ENCODE measurements at places on chromosomes 7 and 10.

DNA sequence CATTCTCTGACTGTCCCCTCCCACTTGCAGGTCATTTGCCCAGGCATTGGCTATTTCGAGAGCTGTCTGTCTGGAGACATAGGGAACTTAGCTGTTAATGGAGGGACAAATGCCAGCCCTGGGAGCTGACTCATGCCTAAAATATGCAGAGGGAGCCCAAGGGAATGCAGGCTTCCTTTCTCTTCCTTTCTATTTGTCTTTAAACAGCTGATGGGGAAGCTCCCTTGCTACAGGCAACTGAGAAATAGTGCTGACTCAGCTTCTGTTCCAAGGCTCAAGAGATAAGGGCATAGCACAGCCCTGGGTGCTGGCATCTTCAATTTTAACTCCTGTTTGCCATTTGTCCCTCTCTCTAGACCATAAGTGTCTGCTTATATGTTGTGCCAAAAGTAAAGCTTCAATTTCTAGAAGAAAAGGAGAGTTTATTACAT lies 82.7 kb upstream of the C1GALT1 start:
- no peak for DNase-seq

DNA sequence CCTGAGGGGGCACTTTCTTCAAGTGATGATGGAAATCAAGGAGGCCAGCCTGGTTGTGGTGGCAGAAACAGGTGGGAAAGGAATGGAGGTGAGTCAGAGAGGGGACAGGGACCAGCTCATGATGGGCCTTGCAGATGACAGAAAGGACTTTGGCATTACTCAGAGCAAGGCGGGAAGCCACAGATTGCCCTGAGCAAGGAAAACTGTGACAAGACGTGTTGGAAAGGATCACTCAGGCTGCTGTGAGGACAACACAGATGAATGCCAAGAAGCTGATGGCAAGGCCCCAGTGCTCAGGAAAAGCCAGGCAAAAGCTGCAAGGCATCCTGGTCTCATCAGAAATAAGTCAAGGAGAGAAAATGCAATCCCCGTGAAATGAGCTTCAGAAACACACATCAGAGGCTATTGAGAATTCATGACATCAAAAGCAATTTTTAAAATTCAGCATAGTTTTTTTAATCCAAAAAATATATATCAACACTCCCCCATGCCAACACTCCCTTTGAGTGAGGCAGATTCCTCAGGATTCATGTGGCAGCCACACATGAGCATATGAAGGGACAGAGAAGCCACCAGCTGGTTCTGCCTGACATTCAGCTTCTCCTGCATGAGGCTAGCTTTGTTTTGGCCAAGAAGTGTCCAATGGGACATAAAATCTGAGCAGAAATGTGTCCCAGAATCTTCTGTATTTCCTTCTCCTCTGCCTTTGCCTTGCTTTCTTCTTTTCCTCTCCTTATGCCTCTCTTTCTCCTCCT lies 244.5 kb upstream of the MYO3A start:
- DNase-seq = no peak

DNA sequence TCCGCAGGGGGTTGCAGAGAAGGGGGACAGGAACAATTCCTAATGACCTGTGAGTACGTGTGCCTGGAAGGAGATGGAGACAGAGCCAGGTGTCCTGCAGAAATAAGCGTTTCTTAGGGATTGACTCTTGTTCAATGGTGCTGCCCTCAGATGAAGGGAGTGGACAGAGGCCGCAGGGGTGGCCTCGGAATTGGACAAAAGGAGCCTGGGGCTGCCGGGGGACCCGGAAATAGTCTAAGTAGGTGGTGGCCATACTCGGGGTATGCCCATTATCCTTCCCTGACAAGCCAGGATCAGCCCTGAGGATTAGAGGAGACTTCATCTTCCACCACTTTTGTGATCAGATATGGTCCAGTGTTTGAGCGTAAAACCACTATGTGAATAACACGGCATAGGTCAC lies 39.2 kb downstream of the ELFN1 start:
- DNase-seq = no peak

DNA sequence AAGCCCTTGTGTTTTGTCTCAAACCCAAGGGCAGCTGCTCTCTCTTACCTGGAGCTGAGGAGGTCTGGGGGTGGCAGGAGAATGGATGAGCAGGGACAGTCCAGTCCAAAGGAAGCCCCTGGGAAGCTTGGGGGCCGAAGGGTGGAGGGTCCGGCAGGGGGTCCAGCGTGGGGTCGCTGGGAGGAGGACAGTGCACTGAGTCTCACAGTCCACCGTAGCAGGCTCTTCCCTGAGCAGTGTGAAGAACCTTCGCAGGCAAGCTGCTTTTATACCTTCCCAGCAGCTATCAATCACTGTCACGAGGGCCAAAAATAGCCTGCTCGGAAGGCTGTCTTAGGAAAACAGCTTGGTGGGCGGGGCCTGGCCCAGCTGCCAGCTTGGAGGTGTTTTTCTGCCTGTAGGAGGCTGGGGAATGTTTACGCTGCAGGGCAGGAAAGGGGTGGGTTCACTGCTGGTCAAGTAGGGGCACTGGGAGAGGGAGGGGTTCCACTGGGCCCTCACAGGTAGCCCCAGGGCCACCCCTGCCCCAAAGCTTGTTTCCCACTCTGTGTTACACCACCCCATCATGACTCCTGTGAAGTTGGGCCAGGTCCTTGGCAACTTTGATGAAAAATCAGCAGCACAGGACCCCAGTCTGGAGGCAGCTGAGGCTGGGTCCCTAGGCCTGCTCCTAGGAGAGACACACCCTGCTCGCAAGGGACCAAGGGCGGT lies at the start of gene DEPP1:
Gene DEPP1, minus strand, starts transcription at position 240 of the 711 bp plus-strand sequence. CDS start 779 bp downstream, outside the sequence.
- no peak for DNase-seq

- DNase-seq = no peak
Observed at GRCh38 chr7:131849472-131849871, 293.0 kb upstream of the PODXL start.

DNA sequence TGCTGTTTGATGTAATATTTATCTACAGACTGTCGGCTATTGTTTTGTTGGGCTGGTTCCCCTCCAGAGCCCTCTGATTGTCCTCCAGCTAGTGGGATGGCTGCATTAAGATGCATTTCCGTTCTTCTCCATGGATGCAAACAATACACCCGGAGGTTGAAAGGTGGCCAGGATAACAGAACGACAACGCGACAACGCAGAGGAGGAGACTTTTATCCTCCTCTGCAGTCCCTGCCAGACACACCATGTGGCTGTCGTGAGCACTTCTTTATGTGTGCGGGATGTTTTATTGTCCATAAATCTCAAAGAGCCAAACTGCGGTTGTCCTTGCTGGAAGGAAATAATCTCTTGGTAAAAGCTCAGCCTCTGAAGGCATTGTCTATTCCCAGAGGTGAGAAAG lies 39.1 kb upstream of the TCERG1L start:
- no peak for DNase-seq

GRCh38 chr7:66734006-66734405 lies 6.5 kb upstream of the RABGEF1 start:
- DNase-seq = no peak

DNA sequence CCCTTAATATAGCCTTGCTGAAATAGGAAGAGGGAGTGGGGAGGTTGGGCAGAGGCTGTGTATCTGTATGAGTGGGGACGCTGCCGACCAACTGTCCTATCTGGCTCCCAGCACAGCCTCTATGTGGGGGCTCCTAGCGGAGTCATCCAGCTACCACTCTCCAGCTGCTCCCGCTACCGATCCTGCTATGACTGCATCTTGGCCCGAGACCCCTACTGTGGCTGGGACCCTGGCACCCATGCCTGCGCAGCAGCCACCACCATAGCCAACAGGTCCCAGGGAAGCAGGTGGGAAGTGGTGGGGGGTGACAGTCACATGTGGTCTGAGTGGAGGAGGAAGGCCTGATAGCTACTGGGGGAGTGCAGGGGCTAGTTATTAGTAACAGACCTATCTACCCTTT lies 6.6 kb downstream of the MRPL43 start:
- no peak for DNase-seq

GRCh38 chr10:72981028-72981881 lies 26.6 kb upstream of the PLA2G12B start:
- DNase-seq = no peak

GRCh38 chr7:24756545-24757352 lies 515 bp downstream of the GSDME start:
- no peak for DNase-seq

DNA sequence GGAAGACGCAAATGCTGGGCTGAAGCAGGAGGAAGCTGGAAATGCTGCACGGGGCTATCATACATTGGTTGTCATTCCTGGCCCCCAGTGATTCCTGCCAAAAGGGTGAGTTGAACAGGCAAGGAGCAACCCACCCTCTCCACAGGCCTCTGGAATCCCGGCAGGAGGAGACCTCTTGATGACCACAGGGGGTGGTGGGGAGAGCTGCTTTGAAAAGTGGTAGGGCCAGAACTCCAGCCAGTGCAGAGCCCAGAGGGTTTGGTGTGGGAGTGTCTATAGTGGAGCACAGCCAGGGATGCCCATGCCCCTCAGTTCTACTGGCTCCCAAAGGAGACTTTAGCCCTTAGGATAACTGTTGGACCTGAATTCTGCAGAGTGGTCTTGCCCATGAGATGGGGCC lies 89.2 kb downstream of the SAMD9 start:
- no peak for DNase-seq

DNA sequence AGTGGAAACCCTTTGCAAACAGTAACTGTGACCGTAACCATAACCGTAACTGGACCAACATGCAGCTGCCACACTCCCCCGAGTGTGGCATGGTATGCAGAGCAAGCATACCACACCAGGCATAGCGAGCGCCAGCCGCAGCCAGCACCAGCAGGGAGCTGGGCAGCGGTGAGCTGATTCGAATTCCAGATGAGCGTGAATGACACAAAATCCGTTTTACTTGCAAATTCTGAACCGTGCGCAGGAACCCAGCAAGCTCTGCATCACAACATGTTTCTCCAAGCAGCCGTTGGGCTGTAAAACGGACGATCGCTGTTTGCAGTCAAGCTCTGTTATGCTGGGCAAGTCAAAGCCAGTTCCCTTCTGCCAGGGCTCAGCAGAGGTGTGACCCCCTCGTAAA lies 111.1 kb downstream of the OAT start:
- DNase-seq = no peak

GRCh38 chr7:153887749-153888569 lies 164.2 kb upstream of the DPP6 start:
- no peak for DNase-seq
